ENCODE measurements at places on chromosomes 5 and 9.

DNA sequence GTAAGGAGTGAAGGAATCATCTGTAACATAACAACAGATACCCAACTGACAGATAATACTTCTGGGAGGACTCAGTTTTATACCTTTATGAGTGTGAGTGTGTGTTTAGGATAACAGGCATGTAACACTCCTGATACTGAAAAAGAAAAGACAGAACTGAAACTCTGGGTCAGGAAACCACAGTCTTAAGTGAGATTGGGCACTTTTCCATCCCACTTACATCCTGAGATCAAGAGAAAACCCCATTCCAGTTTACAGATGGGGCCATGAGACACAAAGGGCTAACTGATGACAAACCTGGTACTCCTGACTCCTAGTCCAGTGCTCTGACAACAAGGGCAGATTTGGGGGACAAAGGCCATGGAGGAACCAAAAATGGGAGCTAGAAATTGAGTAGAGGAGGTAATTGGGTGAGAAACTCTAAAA, 18.0 kb downstream of the IL5 start:
- H3K27me3 ChIP-seq, result no peaks in the 10 kb centered on the region
- H3K27ac ChIP-seq, result no peak overlapping the region
- no peak for DNase-seq

DNA sequence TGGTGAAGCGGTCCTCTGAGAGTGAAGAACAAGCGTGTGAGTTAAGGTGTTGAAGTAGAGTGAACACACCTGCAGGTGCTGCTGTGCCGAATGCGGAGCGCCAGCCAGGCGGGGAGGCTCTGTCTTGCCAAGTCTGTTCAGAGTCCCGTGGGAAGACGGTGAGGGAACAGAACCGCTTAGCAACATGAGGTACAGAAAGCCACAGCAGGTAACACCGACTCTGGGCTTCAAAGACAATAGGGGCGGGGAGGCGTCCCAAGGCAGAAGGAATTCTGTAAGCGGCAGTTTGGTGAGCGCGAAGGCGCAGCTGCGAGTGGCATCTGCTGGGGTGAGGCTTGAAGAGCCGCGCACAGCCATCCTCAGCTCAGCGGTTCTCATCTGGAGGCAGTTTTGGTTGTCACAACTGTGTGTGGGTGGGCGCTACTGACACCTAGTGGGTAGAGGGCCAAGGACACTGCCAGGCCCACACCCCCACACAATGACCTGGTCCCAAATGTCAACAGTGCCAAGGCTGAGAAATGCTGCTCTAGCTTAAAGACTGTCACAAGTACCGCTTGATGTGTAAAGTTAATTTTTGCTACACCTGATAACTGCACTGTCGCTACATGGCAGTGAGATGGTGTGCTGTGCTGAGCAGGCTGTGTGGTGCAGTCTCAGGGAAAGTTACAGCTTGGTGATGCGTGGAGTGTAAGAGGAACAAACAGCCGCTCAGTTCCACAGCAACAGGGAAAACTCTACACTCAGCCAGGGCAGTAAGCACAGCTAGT, 67.4 kb upstream of the TBC1D9B start:
- no peak overlapping the region for H3K27ac ChIP-seq
- H3K4me1 ChIP-seq, result peaks cover 6% of the 10 kb centered on the region
- no peak overlapping the region for H3K4me3 ChIP-seq
- no peaks in the 10 kb centered on the region for H3K36me3 ChIP-seq
- DNase-seq, result no peak

GRCh38 chr9:114375386-114376175, 12.2 kb downstream of the AKNA start:
- H3K4me3 ChIP-seq, result no peak overlapping the region
- H3K27me3 ChIP-seq, result no peaks in the 10 kb centered on the region
- DNase-seq, result no peak

DNA sequence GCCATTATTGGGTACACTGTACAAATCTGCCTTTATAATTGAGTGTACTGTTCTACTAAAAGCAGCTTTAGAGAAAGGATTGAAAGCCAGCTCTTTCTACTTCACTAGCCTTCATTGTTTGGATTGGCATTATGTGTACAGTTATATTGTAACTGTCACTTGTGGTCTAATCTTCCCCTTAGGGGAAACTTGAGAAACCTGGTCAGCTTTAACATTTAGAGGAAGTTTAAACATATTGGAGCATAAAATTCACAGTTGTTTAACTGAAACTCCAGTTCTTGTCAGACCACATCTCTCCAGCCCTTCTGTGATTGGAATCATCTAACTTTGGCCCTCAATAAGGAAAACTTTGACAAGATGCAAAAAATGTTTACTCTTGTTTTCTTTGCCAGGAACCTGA, 24.6 kb downstream of the PIK3R1 start:
- no peaks in the 10 kb centered on the region for H3K27me3 ChIP-seq
- H3K27ac ChIP-seq, result peak overlapping the region; percentile 64

- no peaks in the 10 kb centered on the region for H3K36me3 ChIP-seq
- H3K27ac ChIP-seq, result peak overlapping the region; percentile 94
- peaks cover 14% of the 10 kb centered on the region for H3K4me1 ChIP-seq
- no peak for DNase-seq
- peaks cover 6% of the 10 kb centered on the region for H3K27me3 ChIP-seq
These were observed 1.8 kb upstream of the EGR1 start for GRCh38 chr5:138463419-138464007.

DNA sequence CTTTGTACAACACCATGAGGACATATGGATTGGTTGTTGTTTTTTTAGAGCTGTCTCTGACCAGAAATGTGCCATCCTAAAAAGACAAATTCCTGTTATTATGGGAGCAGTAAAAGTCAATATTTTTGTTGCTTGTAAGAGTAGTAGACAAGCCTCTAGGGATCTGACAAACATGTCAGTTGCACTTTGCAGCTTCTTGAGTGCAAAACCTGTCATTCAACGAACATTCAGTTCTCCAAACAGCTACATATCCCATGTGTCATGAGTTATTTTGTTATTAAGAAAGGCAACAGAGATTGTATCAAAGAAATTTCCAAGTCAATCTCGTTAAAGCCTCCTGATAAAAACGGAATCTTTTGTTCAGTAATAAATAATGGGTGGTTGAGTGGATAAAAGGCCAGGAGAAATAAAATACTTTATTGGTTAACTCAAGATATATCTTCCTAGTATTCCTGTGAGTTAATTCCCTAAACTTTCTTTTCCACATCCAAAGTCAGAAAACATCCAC, 18.1 kb downstream of the C5orf58 start:
- H3K27ac ChIP-seq, result no peak overlapping the region
- no peaks in the 10 kb centered on the region for H3K4me1 ChIP-seq
- H3K4me3 ChIP-seq, result no peak overlapping the region
- no peak for DNase-seq
- no peaks in the 10 kb centered on the region for H3K27me3 ChIP-seq
- H3K36me3 ChIP-seq, result no peaks in the 10 kb centered on the region
